GM13977 (cell line): ENCODE measurements at places on chromosomes 11 and 22.

- no peak for DNase-seq
Observed at GRCh38 chr11:19370100-19370861, 129.5 kb upstream of the E2F8 start.

GRCh38 chr22:41799486-41800347 lies 762 bp upstream of the CCDC134 start:
- peak; percentile 72 for DNase-seq

GRCh38 chr11:91011503-91011902 lies 788.7 kb upstream of the CHORDC1 start:
- no peak for DNase-seq

- DNase-seq, result no peak
Observed at GRCh38 chr11:67024966-67025365, 2.0 kb downstream of the SYT12 start.

GRCh38 chr11:20042811-20043341 lies 117.4 kb downstream of the DBX1 start:
- DNase-seq, result no peak

DNA sequence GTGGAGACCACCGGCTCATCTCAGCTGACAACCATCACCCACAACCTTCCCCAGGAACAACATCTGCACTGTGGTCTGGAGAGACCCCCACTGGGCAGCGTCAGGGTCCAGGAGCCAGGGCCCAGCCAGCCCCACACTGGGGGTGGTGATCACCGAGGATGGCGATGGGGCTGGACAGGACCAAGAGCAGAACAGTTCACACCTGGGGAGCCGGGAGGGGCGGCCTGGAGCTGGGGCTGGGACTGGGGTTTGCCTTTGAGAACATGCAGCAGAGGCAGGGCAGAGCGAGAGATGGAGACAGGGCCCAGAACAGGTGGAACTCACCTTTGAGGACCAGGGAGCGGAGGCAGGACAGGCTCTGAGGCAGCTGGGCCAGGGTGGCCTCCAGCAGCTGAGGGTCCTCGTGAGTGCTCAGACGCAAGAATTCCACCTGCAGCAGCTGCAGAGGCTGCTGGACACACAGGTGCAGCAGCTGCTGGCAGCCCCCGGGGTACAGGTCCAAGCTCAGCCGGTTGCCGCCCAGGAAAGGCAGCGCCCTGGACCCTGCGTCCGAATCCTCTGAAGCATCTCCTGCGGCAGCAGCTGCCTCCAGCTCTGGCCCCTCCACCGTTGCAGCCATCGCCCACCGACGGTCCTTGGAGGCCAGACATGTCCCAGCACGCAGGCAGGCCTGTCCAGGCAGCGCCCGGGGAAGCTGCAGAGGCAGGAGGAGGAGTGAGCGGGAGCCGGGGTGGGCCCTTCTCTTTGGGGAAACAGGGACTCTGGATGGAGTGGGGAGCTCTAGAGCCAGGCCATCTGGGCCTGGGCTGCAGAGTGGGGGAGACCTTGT lies 1.0 kb downstream of the PIDD1 start:
- no peak for DNase-seq

DNA sequence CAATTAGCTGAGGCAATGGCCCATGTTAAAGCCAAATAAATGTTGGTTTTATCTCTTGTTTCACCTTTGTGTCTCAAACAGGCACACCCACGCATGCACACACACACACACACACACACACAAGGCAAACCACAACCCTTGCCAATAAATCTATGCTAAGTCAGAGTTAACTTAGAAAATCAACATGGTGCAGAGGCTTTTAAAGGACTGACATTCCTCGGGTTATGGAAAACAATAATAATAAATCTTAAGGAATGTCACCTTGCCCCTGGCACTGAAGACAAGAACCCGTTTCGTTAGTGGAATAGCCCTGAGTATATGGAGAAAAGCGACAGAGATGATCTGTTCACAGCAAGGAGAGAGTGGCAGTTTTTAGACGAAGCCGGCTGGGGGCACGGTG lies 326.3 kb downstream of the NTM start:
- DNase-seq, result no peak

DNA sequence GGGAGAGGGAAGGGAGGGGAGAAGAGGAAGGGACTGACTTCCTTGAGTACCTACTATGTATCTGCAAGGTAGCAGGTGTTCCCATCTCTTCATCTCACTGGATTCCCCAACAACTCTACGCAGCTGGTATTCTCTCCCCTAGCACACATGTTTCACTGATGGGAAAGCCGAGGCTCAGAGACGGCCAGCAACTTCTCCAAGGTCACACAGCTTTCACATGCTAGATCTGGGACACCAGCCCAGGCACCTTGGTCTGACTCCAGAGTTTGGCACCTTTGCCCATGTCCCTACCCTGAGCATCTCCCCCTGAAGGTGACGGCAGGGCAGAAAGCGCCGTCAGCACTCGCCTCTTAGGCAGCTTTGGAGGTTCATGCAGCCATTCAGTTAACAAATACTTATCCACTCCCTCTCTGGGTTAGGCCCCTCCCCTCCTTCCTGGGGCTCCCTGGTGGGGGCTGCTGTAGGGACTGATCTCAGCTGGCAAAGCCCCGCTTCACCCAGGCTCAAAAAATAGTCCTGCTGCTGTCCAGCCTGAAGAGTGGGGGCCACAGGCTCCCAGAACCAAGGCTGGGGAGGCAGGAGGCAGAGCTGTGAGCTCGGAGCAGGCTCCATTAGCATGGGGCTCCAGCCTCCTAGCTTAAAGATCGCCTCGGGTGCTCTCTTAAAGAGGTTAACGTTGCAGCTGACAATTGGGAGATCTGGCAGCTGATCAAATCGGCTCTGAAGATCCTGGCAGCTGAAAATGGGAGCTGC lies 79.4 kb downstream of the IGLL1 start:
- peak; percentile 14 for DNase-seq

GRCh38 chr11:78850078-78850477 lies 275.4 kb upstream of the NARS2 start:
- DNase-seq, result no peak
